ENCODE measurements at places on chromosomes 13 and 19.

GRCh38 chr13:40983725-40984667 lies 35.1 kb downstream of the ELF1 start:
- peak; percentile 52 for DNase-seq

GRCh38 chr13:44406617-44407016 lies 33.0 kb downstream of the SERP2 start:
- DNase-seq, result no peak

GRCh38 chr13:110580800-110581199 lies 19.3 kb upstream of the RAB20 start:
- no peak for DNase-seq

- no peak for DNase-seq
Measured at GRCh38 chr13:39603424-39603947, 493 bp upstream of the LHFPL6 start.

GRCh38 chr19:34220472-34221063 lies 33.8 kb upstream of the GARRE1 start:
- peak; percentile 75 for DNase-seq

DNA sequence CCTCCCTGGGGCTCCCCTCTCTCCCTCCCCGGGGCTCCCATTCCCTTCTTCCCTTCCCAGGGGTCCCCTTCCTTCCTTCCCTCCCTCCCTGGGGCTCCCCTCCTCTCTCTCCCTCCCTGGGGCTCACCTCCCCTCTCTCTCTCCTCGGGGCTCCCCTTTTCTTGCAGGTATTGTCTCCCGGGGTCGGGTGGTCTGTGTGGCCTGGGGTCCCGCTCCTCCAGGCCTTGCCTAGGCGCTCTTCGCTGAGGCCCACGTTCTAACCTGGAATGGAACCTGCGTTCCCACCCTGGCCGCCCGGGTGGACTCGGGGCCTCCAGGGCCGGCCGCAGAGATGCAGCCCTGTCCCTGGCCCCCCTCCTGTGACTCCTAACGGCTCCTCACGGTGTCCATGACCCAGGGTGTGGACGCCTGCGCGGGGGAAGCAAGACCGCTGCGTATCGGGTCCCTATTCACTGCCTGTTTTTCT lies 940 bp upstream of the DCUN1D2 start:
- peak; percentile 31 for DNase-seq

DNA sequence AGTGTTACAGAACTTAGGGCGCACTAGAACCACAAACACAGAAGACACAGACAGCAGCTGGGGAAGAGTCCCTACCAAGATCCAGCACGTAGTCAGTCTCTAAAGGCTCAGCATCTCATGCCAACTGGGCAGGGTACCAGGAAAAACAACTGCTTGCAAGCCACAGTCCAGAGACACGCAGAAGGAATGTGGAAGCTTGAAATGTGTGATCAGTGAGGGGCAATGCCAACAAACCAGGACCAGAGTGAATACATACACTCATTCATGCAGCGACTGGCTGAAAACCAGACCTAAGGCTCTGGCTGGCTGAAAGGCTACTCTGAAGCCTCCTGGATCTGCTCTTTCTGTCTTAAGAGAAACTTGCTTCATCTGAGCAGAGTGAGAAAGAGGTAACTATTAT lies 1484.8 kb downstream of the EFNB2 start:
- DNase-seq, result no peak

DNA sequence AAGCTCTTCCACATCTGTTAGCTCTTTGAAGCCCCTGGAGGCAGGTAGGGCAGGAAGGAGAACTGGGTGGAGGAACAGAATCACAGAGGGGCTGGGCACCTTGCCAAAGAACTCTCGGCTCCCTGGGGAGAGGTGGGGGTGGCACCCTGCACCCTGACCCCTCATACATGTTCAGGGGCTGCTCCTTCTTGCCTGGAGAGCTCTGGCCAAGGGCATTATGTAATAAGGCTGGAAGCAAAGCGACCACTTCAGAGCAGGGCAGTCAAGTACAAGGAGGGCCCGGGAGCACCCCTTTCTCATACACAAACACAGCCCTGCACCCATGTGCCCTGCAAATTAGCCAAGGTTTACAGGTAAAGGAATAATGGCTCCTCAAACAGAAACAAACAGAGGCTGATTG lies 351.9 kb upstream of the TSHZ3 start:
- no peak for DNase-seq

DNA sequence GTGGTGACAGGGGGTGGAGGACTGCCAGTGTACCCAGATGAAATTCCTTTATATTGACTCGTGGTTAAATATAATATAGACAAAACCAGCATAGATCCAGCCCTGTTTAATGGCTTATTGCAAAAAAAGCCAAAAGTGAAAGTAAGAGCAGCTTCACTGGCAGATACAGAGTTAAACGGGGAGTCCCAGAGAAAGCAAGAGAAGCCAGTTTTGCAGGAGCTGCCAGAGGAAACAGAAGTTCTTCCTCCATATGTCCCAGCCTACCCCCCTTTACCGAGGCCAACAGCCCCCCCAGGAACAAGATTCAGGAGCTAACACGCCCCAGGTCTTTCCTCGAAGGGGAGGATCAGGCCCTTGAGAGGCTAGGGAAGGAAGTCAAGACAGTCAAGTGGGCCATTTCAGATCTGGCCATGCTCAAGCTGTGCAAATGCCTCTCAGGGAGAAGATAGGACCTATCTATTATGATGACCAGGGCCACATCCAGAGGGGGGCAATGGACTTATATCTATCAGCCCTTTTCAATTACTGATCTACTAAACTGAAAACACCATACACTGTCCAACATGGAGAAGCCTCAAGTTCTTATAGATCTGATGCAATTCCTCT lies 47.2 kb upstream of the ZNF737 start:
- no peak for DNase-seq

- DNase-seq, result no peak
Measured at GRCh38 chr19:46901701-46902401, 41.1 kb downstream of the ARHGAP35 start.

DNA sequence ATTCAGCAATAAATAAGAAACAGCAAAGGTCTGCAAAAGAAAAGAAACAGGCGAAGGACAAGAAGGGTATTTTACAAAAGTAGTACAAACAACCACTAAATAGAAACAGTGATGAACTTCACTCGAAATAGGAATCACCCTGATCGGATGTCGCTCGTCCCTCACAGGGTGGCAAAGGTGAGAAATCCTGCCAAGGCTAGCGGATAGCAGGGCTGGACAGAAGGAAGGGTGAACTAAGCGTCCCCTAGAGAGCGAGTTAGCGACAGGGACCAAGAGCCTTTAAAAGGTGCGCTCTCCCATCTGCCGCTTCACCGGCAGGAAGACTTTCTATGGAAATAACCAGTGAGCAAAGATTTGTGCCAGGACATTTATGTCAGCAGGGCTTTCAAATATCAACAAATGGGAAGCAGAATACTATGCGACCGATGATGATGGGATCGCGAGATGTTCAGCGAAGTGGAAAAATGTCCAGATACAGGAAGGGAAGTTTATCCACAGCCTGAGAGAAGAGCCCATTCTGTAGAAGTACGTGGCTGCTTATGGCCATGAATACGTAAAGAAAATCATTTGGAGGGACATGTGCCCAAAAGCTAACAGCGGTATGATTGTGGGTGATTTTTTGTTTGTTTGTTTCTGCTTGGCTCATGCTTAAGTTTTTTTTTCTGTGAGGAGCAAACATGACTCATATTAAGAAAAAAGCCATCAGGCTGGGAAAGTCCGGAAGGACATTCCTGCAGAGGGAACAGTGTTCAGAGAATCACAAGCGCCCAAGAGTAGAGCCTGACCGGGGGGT lies 18.9 kb downstream of the ELAVL1 start:
- DNase-seq, result no peak

- DNase-seq, result no peak
Measured at GRCh38 chr13:30268673-30269072, 38.7 kb downstream of the KATNAL1 start.

DNA sequence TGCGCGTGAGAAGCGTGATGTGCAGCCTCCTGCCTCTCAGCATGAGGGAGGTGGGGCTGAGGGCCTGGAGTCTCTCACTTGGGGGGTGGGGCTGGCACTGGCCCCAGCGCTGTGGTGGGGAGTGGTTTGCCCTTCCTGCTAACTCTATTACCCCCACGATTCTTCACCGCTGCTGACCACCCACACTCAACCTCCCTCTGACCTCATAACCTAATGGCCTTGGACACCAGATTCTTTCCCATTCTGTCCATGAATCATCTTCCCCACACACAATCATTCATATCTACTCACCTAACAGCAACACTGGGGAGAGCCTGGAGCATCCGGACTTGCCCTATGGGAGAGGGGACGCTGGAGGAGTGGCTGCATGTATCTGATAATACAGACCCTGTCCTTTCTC lies 8.7 kb downstream of the CD177 start:
- no peak for DNase-seq

- DNase-seq, result no peak
Measured at GRCh38 chr13:23558675-23559536, 11.3 kb upstream of the TNFRSF19 start.

DNA sequence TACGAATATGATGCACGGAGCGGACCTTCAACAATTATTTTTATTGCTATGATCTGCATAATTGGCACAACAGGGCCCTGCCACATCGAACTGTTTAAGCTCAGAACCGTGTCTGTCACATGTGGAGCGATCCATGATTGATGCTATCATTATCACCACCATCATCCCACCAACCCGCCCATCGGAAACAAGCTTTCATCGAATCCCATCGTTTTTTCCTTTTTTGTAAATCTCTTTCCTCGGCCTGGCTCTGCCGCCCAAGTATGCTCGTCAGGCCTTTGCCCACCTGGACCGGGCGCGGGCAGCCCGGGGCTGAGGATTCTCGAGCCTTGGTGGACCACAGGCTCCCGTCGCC lies 533 bp upstream of the DCAF15 start:
- no peak for DNase-seq

GRCh38 chr19:5705552-5705951 lies 14.4 kb downstream of the LONP1 start:
- DNase-seq, result no peak

DNA sequence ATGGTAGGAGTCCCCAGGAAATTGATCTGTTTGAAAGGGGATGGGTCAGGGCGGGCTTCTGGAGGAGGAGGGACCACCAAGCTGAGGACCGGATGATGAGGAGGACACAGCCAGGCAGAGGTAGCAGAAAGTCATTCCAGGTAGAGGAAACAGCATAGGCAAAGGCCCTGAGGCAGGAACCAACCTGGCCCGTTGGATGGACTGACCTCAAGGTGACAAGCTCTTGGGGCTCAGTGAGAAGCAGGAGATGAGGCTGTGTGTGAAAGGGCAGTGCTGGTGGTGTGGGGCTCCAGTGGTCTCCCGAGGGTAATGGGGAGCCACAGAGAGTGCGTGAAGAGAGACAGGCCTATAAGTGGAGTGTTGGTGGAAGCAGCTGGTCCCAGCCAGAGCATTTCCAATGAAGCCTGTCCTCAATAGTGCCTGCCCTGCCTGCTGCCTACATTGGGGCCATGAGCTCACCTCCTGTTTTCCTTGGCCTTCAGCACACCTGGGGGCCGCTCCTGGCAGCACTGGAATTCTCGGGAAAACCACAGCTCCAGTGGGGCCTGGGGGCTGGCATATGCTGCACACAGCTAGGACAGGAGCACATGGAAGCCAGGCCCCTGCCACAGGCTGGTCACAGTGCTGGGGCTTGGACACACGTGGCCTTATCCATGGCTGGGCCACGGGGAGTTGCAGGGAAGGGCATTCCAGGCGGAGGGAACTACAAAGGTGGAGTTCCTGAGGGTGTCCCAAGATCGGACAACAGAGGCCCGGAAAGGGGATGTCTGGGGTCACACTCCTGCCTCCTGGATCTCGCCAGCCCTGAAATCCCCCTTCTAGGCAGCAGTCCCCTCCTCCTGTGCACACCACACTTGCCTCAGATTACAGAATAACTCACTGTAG lies 2.3 kb upstream of the COMP start:
- peak; percentile 14 for DNase-seq

GRCh38 chr19:1957562-1958248 lies 16.7 kb downstream of the CSNK1G2 start:
- DNase-seq, result no peak

DNA sequence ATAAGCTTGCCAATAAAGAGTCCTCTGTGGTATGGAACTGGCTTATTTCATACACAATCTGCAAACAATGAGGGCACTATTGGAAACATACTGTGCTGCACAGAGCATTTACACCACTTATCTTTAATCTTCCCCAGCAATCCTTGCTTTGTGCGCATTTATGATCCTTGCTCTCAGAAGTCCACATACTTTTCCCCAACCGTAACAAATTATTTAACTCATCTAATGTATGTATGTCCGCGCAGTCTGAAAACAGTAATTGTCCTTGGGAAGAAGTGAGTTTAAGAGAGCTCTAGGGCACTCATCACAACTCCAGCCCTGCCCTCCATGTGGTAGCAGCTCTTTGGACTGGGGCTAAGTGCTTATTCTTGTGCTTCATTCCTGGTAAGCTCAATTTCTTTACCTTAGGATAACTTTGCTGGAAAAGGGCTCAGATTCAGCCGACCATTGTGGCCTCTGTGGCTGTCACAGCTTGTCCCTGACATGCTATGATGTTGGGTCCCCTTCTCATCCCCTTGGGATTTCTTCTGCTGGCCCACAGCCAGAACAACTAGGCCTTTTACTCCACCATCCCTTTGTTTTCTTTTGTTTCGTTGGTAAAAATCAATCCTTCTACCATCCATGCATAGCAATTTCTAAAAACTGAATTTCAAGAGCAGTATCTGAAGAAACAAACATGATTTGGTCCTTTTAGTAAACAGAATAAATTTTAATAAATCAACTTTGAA lies 152.7 kb downstream of the TNFRSF19 start:
- DNase-seq, result no peak

DNA sequence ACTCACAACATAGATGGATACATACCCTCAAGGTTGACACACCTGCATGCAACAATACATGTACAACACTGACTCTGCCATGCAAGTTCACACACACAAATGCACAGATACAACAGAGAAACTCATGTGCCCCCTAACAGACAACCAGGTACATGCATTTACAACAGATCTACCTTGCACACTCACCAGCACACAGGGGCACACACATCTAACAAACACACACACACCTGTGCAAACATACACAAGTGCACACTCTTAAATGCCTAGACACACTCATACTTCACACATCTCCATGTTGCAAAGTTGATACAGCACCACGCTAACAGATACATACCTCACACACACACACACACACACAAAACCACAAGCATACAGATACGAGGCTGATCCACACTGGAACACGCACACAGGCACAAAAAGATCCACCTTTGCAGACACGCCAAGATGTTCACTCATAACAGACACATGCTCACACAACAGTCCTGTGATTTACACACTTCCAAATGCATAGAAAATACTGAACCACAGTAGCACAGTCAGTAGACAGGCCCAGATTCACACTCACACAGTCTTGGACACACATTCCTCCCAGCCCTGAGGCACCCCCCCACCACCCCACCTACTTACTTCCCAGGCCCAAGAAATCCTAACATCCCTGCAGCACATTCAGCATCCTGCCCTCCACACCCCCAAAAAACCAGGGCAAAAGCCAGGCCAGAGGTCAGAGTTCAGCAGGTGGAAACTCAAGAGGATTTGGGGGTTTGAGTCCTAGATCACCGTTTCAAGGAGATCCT lies 1.4 kb downstream of the LRFN1 start:
- DNase-seq, result no peak
